ENCODE measurements at places on chromosomes 12 and 14.
A peak's percentile ranks its signal among the peaks of the same experiment; 100 is the strongest.

DNA sequence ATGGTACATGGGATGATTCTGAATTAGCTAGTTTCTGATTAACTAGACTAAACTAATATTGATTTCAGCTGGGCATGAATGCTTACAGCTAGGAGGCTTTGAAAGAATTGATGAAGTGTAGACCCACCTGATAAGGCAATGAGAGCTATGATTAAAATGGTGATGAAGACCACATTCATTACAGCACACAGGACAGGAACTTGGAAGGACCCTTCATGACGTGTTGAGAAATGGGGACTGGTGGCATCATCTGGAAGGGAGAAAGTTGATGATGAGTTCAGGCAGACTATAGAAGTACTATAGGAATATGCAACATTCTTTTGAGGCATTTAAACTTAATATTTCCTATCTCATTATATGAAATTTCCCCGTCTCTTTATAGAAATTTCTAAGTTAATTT is 4.5 kb downstream of the CD69 start:
- no peak for DNase-seq

DNA sequence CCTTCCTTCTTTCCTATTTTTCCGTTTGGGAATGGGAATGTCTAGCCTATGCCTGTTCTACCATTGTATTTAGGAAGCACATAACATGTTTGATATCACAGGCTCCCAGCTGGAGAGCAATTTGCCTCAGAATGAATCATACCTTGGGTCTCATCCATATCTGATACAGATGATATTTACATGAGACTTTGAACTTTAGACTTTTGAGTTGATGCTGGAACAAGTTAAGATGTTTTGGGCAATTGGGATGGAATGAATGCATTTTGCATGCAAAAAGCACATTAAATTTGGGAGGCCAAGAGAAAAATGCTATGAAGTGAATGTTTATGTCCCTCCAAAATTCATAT is 61.9 kb upstream of the BEGAIN start:
- DNase-seq = no peak

DNA sequence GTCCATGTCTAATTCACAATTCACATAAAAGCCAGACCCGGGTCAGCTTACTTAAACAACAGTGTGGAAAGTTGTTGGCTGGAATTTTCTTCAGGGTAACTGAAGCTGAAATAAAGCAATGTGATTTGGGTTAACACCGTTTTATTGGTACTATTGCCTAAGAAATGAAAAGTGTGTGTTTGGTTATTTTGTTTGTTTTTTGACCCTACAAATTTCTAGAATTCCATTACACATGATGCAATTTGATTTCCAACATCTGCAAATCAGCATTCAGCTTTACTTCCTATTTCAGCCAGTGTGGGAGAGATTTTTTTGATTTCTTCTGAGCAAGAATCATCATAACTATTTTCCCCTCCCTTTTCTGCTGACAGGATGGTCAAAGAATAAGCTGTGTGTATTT is 45.7 kb upstream of the CLMN start:
- DNase-seq = no peak

DNA sequence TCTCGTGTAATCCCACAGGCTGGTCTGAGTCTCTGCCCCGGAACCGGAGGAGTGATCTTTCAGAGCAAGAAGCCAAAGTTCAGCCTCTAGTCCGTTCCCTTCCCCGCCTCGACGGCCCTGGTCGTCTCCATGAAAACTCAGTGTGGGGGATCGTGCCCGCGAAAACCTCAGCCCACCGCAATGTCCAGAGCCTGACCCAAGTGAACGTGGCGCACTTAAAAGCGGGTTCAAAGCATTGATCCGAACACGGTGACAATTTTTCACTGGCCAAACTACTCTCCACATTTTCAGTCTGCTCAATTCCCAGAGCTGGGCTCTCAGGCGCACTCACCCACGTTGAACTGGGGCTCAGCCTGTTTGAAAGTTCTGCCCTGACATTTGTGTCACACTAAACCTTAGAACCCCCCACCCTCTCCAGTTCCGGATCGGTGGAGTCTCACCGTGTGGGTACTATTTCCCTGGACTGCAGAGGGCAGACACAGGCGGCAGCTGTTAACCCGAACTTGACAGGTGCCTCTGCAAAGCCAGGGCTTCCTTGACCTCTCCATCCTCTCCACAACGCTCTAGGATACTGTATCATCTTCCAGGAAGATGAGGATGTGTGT is 886 bp upstream of the PRICKLE1 start:
- no peak for DNase-seq

DNA sequence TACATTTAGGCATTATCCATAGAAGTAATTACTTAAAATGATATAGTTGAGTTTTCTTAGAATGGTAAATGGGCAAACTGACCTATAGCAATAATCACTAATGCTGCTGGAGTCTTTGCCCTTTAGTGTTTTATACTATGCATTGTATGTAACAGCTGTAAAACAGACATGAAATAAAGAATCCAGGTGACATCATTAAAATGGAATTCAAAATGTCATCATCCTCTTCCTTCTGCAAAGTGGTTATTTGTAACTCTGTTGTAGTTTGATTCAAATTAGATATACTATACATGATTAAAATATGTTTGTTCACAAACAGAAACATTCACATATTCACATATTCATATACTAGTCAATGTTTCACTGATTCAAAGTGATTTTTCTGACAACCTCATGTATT is 598.8 kb downstream of the SLC16A7 start:
- no peak for DNase-seq

DNA sequence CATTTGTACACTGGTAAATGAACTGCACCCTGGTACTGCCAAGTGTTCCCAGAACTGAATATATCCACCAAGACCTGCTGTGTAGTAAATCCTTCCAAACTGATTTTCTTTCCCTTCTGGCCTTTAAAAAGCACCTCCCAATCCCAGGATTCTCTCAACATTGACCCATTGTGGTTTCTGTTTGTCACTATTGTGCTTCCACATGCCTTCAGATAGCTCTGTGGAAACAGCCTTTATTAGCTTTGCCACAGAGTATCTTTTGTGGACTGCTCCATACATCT is 949 bp upstream of the KIF21A start:
- no peak for DNase-seq

GRCh38 chr12:47244835-47245234 is 165.1 kb upstream of the AMIGO2 start:
- no peak for DNase-seq

DNA sequence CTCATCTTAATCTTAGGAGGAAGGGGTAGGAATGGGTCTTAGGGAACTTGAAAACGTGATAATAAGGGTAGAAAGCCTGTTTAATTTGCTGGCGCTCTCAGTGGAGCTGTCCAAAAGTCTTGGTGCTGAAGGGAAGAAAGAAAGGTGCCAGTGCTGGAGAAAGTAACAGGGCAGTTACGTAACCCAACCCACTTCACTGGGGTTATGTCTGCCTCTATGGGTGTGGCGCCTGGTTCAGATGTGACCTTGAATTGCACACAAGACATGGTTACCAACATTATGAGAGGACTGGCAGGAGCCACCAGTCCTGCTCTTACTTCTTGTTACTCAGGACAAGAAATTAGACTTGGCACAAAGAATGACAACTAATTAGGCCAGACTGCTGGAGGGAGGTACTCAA is 18.6 kb upstream of the GPATCH2L start:
- DNase-seq = no peak

DNA sequence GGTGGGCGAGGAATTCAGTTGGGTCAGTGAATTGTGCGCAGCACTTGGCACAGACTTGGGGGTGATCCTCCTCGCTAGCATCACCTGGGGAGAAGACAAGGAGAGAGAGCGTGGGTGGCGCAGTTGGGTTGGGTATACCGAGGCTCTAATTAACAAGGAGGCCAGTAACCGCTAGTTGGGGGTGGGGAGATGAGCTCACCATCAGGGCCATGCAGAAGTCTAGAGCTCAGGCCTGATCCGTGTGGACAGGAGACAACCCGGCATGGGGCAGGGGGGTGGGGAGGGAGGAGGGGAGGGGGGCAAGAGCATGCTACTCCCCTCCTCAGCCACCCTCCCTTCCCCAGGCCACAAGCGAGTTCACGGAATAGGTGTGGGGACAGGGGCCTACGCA is 580 bp downstream of the SALL2 start:
- DNase-seq = peak; percentile 3

DNA sequence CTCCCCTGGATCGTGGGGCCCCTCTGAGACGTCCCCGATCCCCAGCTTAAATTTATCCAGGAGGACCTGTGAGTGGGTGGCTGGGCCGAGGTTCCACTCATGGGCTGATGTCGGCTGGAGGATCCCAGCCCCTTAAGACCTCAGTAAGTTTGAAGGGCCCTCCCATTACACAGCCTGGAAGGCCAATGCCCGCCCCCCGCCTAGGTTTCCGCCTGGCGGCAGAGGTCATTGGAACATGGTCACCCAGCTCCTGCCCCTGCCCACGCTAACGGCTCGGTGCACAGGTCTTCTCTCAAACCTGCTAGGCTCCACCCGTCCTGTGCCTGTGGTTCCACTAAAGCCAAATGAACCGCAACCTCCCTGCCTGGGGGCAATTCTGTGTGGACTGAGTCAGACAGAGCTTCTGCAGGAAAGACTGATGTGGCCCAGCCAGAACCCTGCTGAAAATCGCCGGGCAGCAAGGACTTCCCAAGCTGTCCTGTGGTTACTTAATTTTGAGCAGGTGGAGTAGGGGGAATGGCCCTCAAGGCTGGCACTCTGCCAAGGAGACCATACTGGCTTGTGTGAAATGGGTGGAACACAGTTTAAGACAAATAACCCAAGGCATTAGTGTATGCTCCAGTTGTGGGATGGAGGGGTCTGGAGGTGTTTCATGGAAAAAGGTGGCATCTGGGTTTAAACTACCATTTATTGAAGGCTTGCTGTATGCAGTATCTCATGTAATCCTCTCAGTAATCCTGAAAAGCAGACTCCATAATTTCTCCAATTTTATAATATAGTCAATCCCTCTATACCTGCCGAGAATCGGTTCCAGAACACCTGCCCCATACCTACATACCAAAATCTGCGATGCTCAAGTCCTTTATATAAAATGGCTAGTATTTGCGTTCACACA is 903 bp upstream of the NT5DC3 start:
- peak; percentile 71 for DNase-seq

DNA sequence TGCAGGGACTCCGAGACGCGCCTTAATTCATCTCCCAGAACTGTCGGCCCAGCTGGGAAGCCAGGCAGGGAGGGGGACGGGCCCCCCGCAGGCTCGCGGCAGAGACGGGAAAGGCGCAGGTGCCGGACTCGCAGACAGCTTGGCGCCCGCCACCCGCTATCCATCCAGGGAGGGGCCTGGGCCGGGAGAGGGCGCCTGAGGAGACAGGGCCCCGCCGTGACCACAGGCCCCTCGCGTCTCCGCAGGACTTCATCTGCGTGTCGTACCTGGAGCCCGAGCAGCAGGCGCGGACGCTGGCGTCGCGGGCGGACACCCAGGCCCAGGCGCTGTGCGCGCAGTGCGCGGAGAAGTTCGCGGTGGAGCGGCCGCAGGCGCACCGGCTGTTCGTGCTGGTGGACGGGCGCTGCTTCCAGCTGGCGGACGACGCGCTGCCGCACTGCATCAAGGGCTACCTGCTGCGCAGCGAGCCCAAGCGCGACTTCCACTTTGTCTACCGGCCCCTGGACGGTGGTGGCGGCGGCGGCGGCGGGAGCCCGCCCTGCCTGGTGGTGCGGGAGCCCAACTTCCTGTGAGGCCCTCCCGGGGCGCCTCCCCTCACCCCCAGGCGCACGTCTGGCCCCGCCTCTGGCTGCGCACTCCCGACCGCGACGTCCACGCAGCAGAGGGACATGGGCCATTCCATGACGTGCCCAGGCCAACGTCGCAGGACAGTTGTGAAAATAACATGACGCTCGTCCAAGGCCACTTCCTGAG is 60.6 kb downstream of the LGMN start:
- peak; percentile 73 for DNase-seq

GRCh38 chr14:75368333-75368732 is 59.5 kb upstream of the JDP2 start:
- DNase-seq = no peak

DNA sequence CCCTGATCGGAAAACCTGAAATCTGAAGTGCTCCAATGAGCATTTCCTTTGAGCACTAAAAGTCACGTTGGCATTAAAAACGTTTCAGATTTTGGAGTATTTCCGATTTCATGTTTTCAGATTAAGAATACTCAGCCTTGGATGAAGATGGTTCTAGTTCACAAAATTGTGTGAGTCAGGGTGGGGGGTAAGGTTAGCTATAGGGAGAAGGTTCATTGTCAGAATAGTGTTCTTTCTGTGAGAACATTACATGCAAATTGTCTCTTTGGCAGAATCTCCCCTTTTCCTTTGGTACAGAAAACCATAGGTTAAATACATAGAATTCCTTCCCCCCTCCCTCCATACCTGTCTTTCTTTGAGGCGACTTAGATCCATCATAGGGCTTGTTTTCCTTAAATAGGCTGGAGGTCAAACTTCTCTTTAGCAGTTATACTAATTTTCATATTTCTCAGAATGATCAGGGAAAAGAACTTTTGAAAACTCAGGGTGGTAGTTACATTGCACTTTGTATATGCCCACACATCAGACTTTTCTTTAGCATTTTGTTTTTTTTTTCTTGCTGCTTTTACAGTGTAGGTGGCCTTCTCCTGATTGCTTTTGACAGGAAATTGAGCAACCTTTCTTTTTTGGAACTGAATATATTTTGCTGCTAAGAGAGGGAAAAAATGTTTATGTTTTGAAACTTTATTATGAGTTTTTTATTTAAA is 503.5 kb downstream of the PCNX1 start:
- DNase-seq = no peak

DNA sequence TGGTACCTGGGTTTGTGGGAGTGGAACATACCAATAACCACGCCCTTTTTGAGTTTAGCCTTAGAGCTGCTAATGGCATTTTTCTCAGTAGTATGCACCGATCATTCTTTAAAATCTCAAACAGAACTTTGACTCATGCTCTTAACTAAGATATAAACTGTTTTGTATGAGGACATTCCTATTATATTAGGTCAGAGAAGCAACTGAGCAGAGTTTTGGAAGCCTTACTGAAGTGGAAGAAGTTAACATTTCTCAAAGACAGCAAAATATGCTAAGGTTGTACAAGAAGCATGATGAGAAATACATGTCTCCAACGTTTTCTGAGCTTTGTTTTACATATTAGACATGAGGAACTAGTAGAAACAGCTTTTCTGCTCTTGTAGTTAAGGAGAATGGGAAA is 819.2 kb downstream of the FSCB start:
- no peak for DNase-seq

DNA sequence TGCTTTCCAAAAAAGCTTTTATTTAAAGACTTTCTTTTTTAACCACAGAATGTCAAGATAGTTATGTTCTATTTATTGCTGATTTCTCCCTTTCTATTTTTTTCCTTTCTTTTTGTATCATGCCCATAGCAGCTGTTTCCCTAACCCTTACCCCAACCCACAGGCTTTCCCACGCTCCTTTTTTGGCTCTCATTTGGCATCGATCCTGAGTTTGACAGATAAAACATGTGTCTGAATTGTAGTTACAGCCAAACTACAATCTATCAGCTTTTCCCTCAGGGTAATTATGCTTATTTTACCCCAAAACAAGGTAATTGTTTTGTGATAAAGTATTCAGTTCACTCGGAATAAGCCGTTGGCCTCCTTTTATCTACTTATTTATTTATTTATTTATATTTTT is 46.7 kb downstream of the PDE3A start:
- no peak for DNase-seq

- no peak for DNase-seq
Observed at GRCh38 chr12:4807813-4808212, 87.6 kb downstream of the GALNT8 start.
